ENCODE measurements at places on chromosomes 7 and 10.

GRCh38 chr7:139902436-139903102 lies 73.5 kb downstream of the TBXAS1 start:
- DNase-seq, result no peak

DNA sequence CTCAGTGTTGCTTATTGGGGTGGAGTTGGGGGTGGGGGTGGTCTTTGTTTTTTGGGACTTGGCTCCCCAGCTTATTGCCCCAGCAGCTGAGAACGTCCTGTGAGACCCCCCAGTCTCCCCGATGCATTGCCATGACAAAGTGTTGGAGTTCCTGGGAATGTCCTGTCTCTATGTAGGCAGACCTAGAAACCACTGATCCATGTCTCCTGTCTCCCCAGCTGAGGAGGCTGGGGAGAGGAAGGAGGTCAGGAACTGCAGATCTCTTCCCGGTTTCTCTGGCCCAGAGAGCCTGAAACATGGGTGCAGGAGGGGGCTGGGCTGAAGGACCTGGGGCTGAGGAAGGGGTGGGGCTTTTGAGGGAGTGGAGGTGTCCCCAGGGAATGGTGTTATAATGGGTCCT lies 80.2 kb upstream of the GTF2IRD1 start:
- no peak for DNase-seq

DNA sequence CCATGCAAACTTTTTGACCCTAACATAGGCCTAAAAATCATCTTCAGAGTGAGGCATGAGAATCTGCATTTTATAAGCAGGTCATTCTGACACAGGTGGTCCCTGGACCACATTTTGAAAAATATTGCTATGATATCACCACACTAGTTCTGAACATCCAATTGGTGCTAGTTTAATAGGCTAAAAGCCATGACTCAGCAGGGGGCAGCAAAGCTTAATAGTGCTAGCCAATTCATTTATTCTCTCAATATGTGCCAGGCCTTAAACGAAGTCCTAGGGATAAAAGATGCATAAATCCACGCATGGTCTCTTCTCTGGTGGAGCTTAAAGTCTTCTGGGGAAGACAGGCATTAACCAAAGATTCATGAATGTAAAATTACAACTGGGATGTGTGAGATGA lies 10.2 kb upstream of the SLC25A28 start:
- peak; percentile 35 for DNase-seq

- no peak for DNase-seq
Measured at GRCh38 chr10:44378626-44379025, 6.3 kb downstream of the CXCL12 start.
